ENCODE measurements at places on chromosomes 7 and 10. TPM values are rescaled to one million over a fixed set of nuclear protein-coding genes. Genes with fewer than 3 reads are reported as not detected.
A peak's percentile ranks its signal among the peaks of the same experiment; 100 is the strongest.

DNA sequence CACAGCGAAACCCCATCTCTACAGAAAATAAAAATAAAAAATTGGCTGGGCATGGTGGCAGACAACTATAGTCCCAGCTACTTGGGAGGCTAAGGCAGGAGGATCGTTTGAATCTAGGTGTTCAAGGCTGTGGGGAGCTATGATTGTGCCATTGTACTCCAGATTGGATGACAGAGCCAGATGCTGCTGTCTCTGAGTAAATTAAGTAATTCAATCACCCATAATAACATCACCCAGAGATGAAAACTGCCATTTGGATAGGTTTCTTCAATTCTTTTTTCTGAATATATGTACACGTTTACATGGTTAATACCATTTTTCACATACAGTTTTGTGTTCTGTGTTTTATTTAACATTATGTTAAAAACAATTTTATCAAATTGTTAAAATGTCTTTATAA is 79.3 kb downstream of the WIPF3 start:
- no peak for DNase-seq

DNA sequence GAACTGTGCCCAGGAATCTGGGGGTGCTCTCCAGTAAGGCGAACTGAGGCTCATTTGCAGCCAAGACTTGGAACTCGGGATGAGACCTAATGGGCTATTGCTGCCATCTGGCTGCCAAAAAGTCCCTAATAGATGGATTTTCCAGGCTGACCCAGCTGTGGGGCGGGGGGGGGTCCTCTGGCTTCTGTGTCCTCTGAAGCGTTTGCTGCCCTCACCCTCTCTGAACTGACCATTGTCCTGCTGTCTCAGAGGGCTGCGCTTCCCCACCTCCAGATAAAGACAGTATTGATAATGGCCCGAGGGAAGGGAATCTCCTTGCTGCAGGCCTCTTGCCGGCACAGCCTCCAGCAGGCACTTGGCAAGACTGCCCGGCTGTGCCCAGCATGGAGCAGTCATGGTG is 46.6 kb downstream of the CLEC2L start:
- no peak for DNase-seq

DNA sequence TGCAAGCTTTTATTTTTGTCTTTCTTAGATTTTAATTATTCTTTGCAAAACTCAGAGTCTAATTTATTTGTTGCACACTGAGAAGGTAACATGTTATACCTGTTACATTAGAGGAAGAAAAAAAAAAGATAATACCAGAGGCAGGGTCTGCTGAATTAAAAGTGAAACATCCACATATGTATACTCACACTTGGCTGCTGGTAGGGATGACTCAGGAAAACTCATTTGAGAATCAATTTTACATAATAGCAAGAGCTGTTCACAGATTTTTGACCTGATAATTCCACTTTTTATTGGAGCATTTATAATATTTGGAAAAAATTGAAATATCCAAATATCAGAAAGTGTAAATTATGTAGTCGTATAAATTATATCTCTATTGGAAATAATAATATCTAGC is 78.1 kb upstream of the CCDC6 start:
- DNase-seq: no peak

- no peak for DNase-seq
These were observed 34.1 kb downstream of the KCNMA1 start for GRCh38 chr10:77603534-77603927.

GRCh38 chr7:116809636-116810266 is 52.6 kb upstream of the CAPZA2 start:
- peak; percentile 66 for DNase-seq

DNA sequence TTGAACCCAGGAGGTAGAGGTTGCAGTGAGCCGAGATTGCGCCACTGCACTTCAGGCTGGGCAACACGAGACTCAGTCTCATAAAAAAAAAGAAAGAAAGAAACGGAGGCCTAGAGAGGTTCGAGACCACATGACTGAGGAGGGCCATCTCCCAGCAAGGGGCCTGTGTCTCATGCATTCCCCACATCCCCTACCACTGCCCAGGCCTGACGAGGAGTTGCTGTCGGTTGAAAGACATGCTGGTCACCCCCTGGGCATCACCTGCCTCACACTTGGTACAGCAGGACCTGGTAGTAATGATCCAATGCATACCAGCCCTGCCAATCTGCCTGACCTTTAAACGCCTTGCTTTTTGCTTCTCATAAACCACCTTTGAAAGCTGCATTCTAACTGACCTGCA is 85.9 kb downstream of the DLG5 start:
- DNase-seq: no peak

- DNase-seq: no peak
These were observed 238.1 kb downstream of the BMPER start for GRCh38 chr7:34143402-34143801.

DNA sequence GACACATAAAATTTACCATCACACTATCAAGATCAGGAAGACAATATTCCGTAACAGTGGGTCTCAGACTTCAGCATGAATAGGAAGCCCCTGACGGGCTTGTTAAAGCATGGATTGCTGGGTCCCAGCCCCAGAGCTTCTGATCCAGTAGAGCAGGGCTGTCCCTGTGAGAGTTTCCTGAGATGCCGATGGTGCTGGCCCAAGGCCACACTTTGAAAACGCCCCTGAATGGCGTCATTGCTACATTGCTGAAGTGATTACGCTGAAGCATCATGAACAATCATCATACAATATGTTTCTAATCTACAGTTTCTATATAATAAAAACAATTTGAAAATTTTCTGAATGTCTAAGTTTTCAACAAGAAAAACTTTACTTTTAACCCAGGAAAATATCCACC is 38.0 kb upstream of the TMEM72 start:
- no peak for DNase-seq

GRCh38 chr10:75294518-75294865 is 58.7 kb upstream of the COMTD1 start:
- DNase-seq: no peak

DNA sequence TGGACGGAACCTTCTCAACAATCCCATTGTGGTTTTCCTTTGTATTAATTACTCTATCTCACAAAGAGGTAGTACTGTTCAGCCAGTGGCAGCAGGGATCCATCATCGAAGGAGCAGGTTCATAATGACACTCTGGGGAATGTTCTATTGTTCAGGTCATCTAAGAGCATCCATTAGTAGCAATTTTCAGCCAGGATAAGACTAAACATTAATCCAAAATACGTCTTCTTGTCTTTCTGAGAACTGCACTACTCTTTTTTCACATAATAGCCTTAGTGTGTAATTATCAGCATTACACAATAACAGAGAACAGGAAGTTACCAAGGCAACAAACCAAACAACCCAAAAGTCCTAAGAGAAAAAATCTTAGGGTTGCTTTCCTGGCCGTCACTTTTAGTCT is 259.5 kb upstream of the VWC2 start:
- DNase-seq: no peak

- DNase-seq: no peak
These were observed 521 bp downstream of the LIMK1 start for GRCh38 chr7:74083928-74084721.

DNA sequence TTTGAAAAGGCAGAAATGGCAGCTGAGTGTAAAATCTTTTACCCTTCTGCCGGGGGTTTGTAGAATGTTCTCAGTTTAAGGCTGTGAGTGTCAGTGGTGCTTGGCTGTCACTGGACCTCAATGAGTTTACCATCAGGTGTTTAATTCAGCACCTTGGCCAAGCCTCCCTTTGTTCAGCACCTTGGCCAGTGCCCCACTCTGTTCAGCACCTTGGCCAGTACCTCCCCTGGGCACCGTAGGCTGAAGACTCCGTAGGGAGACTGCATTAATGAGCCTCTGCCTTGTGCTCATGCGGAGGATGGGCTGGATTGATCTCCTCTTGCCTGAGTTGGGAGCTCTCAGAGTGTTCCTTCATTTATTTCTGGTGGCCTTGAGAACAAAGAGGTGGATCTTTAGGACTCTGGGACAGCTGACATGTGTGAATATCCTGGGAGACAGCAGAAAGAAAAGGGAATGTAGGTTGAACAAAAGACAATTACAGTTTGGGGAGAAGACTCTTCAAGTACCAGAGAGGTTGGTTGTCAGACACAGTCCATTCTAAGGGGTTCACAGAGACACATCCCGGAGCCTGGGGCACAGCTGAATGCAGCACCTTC is 1.6 kb downstream of the FAM24A start:
- peak; percentile 31 for DNase-seq

DNA sequence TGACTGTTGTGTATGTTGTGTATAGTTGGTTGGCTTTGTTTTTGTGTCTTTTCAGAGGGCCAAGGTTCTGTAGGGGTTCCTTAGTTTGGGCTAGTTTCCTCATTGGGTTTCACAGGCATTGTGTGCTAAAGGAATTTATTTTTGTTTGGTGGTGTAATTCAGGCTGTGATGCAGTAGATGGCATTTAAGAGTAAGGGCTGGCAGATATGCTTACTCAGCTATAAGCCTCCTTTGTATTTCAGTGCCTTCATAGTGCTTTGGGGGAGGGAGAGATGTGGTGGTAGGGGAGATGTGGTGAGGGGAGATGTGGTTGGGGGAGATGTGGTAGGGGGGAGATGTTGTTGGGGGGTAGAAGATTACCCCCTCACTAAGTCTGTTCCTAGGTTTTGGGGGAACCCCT is 91.7 kb downstream of the SLC25A40 start:
- no peak for DNase-seq

DNA sequence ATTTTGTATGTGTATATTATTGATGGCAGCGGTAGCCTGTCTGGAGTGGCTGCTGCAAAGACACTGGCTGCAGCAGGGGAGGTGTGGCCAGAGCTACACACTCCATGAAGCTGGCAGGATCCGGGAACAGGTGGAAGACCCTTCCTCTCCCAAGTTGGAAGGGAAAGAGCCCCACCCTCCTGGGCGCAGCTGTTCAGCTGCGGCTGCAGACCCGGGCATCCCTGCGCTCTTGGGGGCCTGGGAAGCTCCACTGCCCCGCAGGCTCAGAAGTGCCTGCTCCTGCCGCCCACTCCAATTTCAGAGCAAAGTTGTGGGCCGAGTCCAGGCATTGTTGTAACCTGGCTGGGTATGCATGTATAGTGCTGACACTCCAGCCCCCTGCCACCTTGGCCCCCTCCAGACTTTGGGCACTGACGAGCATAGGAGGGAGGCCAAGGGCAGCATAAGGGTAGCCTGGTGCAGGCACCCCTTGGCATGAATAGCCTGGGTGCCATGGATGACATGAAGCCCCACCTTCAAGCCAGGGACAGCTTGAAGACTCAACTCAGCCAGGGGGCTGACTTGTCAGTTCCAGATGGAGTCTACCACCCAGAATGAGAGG is 90.7 kb upstream of the TMEM168 start:
- DNase-seq: no peak

- DNase-seq: no peak
These were observed 6.3 kb downstream of the ALDH18A1 start for GRCh38 chr10:95650232-95650631.

DNA sequence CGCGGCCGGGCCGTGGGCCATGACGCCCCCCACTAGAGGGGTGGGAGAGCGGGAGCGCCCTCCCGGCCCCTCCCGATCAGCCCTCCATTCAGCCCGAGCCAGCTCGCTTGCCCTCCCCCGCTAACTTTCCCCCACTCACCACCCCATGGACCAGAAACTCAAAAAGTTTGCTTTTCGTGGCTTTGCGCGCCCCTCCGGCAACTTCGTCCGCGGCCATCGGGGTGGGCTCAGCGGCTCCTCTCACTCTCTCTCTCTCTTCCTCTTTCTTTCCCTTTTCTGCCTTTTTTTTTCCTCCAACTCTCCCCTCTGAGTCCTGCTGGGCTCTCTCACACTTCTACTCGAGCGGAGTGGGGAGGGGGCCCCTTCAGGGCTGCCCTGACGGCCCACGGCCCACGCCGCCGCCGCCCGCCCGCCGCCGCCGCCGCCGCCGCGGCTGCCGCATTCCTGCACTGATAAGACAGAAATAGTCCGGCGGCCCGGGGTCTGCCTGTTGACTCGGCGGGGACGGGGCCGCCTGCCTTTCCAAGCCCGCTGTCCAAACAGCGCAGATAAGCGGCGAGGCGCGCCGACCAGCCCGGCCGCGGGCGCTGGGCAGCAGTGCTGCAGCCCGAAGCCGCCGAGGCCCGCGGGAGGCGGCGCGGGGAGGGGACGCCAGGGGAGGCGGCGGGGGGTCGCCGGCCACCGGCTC is at the start of gene SMARCD3:
SMARCD3 (minus strand) TSS at position 349 of the 688 bp plus-strand sequence; CDS start at position 217, 132 bp downstream.
- DNase-seq: peak; percentile 28

Gene ATG9B
- polyA plus RNA-seq: 38.7 TPM

Gene TAS2R16
- not detected for polyA plus RNA-seq

Measured in CD4-positive, CD25-positive, alpha-beta regulatory T cell (primary cell).